ENCODE measurements at places on chromosomes 6 and 20.

DNA sequence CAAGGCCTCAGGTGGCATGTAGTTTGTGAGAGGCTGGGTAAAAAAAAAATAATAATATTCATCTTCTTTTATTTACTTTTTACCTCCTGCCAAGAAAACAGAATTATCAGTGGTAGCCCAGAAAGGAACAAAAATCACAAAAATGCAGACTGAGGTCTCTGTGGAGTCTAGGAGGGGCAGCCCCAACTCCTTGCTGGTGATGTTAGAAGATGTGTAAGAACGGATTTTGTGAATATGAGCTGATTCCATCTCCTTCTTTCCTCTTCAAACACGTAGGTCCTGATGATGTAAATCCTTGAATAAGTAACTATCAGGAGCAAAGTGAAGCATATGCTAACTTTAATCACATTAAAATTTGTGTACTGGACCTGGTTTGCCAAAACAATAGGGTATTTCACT is 226.8 kb downstream of the EYA4 start:
- no peak for DNase-seq

DNA sequence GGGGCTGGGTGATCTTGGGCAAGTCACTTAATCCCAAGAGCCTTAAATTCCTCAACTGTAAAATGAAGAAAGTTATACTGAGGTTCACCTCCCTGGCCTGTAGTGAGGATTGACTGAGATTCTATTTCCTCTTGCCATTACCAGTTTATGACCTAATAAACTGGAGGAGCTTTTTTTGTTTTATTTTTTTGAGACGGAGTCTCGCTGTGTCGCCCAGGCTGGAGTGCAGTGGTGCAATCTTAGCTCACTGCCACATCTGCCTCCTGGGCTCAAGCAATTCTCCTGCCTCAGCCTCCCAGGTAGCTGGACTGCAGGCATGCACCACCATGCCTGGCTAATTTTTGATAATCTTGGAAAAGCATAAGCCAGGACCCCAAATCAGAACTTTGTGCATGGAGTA is 161.4 kb upstream of the SNX9 start:
- DNase-seq, result no peak

- DNase-seq, result no peak
Observed at GRCh38 chr20:962683-963082, 39.4 kb downstream of the RSPO4 start.

DNA sequence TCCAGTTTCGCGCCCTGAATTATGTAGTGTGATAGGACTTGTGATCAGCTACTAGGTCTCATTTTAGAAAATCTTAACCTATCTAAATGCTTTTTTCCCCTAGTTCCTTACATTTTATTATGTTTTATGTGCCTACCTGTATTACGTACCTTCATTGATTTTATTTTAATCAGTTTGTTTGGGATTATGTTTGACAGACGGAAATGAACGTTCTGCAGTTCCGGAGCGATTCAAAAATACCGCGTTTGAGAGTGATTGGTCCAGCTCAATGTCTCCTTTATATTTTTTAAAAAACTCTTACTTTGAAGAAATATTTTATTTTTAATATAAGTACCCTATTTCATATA is 114.3 kb upstream of the BTN3A2 start:
- no peak for DNase-seq

DNA sequence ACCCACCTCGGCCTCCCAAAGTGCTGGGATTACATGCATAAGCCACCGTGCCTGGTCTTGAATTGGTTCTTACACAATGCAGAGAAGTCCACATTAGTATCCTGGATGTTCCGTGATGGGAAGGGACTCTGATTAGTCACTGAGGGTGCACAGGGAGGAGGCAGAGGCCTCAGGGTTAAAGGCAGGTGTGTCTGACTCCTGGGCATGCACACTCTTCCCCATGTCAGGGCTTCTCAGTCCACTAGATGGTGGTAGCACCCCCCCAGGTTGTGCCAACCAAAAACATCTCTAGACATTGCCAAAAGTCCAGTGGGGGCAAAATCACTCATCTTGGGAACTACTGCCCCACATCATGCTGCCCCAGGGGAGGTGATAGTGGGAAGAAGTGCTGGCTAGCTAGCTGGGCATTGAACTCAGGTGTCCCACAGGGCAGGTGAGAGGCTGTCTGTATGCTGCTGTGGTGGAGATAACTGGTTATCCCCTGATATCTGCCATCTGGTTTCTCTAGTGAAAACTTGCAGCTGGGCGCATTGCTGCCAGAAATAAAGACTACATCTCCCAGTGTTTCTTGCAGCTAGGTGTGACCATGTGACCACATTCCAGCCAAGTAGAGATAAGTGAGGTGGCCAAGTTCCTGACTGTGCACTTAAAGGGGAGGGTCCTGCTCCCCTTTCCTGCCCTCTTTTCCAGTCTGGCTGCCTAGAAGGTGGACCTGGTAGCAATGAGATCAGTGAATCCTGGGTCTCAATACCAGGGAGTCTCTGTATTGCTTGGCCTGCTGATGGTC is 8.4 kb upstream of the NSFL1C start:
- DNase-seq, result no peak

GRCh38 chr20:48286601-48287000 is 501.3 kb upstream of the SULF2 start:
- no peak for DNase-seq

DNA sequence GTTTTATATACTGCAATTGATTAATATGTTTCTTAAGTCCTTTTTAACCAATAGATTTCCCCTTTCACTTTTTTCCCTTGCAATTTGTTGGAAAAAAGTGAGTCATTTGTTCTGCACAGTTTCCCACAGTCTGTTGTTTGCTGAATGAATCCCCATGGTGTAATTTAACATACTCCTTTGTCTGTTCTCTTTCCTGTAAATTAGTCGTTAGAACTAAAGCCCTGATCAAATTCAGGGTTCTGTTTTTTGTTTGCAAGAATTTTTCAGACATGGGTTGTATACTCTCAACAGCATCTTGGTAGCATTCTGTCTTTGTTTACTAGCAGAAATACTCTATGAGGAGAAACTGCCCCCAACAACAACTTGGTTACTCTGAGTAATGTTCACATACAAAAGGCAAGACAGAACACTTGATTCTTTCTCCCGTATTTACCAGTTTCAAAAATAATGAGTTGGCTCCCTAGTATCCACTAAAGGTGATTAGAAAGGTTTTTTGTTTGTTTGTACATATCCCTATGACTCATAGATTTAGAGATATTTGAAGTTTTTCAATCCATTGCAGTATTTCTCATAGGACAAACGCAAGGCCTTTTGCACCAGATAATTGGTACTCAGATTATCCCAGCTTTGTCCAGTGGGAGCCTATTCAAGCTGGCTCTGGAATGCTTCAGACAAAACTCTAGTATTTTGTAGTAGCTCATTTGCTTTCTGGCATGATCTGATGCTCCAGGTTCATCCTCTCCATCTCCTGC is 16.5 kb downstream of the BLOC1S5 start:
- no peak for DNase-seq

DNA sequence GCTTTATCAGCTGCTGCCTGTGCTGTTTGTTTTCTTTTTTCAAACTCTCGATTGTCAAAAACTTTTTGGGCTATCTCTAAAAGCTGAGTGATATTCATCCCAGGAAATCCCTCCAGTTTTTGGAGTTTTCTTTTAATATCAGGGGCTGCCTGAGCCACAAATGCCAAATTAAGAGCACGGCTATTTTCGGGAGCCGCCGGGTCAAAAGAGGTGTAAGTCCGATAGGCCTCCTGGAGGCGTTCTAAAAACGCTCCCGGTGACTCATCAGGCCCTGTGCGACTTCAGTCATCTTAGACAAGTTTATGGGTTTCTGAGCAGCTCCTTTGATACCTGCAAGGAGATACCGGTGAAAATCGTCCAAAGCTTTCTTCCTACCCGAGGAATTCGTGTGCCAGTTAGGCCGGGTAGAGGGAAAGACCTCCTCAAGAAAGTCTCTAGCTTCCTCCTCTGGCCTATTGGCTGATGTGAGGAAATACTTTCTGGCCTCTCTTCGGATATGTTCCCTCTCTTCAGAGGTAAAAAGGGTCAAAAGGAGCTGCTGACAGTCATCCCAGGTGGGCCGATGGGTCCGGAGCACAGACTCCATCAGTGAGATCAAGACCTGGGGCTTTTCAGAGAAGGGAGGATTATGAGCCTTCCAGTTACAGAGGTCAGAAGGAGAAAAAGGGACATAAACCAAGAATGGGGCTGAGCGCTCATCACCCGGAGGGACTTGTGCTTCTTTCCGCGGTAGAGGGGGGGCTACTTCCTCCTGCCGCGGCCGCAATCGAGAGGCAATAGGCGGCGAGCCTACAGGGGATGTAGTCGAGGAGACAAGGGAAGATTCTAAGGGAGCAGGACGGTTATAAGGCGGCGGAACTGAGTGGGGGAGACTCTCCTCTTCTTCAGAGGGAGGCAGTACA is 151.1 kb downstream of the TRIM27 start:
- DNase-seq, result no peak

DNA sequence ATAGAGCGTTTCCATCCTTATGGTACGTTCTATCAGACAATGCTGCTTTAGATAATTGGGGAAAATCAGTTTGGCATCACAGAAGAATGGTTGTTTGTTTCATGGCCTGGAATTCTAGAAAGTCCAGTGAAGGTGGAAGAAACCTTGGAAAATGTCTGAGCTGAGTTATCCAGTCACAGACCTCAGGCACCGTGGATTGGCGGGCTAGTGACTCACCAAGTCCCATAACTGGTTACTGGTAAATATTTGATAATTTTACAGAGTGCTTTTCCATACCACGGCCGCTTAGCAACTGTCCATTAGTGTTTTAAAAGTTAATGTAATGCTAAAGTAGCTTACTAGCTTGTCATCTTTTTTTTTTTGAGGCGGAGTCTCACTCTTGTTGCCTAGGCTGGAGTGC is 99.4 kb downstream of the SLC35B3 start:
- DNase-seq, result no peak

All from right lobe of liver (tissue), 6 donors.